ENCODE measurements at places on chromosomes 4 and X. TPM values are rescaled to one million over a fixed set of nuclear protein-coding genes. Genes with fewer than 3 reads are reported as not detected.

DNA sequence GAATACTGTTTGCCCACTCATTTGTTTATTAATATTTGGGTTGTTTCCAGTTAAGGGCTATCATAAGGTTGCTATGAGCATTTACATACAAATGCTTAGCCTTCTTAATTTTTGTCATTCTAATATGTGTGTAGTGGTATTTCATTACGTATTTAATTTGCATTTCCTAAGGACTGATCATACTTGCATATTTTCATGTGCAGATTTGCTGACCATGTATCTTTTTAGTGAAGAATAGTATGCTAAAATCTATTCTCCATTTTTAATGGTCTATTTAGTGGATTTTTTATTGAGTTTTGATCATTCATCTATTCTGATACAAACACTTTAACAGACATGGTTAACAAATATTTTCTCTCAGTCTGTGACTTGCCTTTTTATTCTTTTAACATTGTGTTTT lies 949.5 kb downstream of the RAB28 start:
- no peaks in the 10 kb centered on the region for H3K27me3 ChIP-seq
- no peak overlapping the region for H3K4me3 ChIP-seq
- H3K27ac ChIP-seq, result no peak overlapping the region
- H3K36me3 ChIP-seq, result peaks cover 2% of the 10 kb centered on the region

PCDH10 gene
- 13.9 TPM for total RNA-seq

GRCh38 chr4:15233264-15233597 lies 194.6 kb upstream of the C1QTNF7 start:
- no peak overlapping the region for H3K4me3 ChIP-seq
- no peaks in the 10 kb centered on the region for H3K27me3 ChIP-seq
- no peak for DNase-seq
- H3K4me1 ChIP-seq, result peaks cover 14% of the 10 kb centered on the region
- no peak overlapping the region for H3K27ac ChIP-seq
- no peaks in the 10 kb centered on the region for H3K36me3 ChIP-seq

DNA sequence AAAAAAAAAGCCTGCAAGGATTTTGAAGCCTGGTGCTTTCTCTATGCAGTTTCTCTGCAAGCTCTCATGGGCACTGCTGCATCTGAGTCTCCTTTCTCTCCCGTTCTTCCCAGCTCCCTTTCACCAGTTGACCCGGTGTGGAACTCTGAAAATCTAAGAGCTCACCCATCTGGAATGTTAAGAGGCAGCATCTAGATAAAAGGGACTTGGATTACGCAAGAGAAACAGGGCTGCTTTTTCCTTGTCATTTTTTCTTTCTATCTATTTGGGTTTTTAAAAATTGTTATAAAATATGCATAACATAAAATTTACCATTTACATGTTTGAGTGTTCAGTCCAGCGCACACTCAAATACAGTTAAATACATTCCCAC lies 95.2 kb upstream of the RPS6KA3 start:
- no peaks in the 10 kb centered on the region for H3K36me3 ChIP-seq
- H3K4me1 ChIP-seq, result peaks cover 20% of the 10 kb centered on the region
- DNase-seq, result no peak
- no peak overlapping the region for H3K27ac ChIP-seq
- H3K4me3 ChIP-seq, result no peak overlapping the region
- H3K27me3 ChIP-seq, result no peaks in the 10 kb centered on the region

DNA sequence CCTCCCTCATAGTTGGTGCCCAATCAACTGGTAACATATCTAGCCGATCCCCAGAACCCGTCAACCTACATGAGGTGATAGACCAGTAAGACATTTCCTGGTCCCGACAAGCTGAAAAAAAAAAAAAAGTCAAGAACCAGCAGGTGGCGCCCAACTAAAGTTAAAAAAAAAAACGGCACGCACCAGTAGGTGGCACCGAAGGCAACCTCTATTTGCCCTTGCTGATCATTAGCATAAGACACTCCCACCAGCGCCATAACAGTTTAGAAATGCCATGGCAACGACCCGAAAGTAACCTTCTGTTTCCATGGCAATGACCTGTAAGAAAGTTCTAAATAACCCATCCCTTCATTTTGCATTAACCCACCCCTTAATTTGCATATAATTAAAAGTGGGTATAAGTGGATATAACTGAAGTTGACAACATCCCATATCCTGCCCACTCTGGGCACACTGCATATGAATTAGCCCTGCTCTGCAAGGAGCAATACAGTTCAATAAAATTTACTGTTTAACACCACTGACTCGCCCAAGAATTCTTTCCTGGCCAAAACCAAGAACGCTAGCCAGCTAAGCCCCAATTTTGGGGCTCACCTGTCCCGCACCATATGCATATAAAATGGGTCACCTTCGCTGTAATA lies 83.9 kb upstream of the SPANXB1 start:
- DNase-seq, result peak; percentile 33
- H3K4me3 ChIP-seq, result no peak overlapping the region
- no peak overlapping the region for H3K27ac ChIP-seq

DNA sequence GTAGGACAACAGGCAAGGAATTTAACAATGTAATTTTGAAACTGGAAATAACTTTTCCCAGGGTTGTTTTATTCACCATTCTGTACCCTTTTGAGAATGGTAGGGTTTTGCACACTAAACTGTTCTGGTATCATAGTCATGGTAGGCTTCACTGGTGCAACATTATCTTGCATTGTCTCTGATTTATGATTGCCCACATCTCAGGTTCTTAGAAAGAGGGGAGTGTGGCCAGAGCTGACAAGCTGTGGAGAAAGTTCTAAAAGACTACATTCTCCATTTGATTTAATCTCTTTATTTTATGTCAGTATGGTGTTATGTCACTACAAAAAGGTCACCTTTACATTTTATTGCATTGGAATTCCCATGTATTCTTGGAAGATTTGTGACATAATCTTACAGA lies 447.3 kb downstream of the GRIA2 start:
- no peak for DNase-seq
- H3K4me1 ChIP-seq, result peaks cover 1% of the 10 kb centered on the region
- H3K4me3 ChIP-seq, result no peak overlapping the region
- H3K27ac ChIP-seq, result no peak overlapping the region

- H3K27me3 ChIP-seq, result peaks cover 16% of the 10 kb centered on the region
- H3K36me3 ChIP-seq, result 0 out of 2 replicates have a peak, but pooled peaks cover 5% of the 10 kb centered on the region
- DNase-seq, result no peak
- H3K27ac ChIP-seq, result no peak overlapping the region
Observed at GRCh38 chr4:5379895-5380294, 328.5 kb downstream of the EVC2 start.

BEX5 gene
- 11.0 TPM for total RNA-seq

- H3K4me1 ChIP-seq, result peaks cover 56% of the 10 kb centered on the region
- no peaks in the 10 kb centered on the region for H3K27me3 ChIP-seq
- H3K4me3 ChIP-seq, result peak overlapping the region; percentile 59
- DNase-seq, result peak; percentile 76
- H3K27ac ChIP-seq, result peak overlapping the region; percentile 83
Observed at GRCh38 chr4:2393353-2394270, 24.8 kb downstream of the ZFYVE28 start.

DNA sequence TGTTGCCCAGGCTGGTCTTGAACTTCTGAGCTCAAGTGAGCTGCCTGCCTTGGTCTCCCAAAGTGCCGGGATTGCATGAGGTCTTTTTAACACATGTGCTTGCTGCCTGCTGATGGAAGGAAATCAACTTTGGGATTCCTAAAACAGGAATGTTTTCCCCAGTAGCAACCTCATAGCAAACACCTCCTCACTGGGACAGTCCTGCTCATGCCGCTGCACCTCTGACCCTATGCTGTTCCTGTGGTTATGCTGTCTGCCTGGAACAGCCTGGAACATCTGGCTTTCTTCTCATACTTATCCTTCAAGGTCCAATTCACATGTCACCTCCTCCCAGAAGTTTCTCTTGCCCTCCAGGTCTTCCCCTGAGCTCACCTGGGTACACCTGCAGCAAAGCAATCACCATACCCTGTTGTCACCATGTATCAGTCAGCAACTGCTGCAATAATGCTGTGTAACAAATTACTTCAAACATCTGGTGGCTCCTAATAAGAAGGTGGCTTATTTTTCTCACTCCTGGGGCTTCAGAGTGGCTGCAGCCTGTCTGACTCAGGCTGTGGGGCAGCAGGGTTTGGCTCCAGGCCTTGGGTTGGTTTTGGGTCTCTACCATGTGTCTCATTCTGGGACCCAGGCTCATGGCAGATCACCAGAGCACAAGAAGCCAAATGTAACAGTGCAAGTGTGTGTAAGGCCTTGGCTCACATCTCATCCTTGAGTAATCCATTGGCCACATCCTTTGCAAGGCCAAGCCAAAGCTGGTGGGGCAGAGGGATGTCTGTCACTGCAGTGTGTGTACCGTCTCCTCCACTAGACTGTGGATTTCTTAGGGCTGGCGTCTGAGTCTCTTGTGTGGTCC lies 59.4 kb upstream of the SORCS2 start:
- H3K27ac ChIP-seq, result no peak overlapping the region
- no peaks in the 10 kb centered on the region for H3K36me3 ChIP-seq
- H3K4me3 ChIP-seq, result no peak overlapping the region
- DNase-seq, result no peak

GRCh38 chr4:95627709-95628108 lies 78.9 kb upstream of the UNC5C start:
- no peaks in the 10 kb centered on the region for H3K27me3 ChIP-seq
- H3K36me3 ChIP-seq, result peaks cover 3% of the 10 kb centered on the region
- peaks cover 22% of the 10 kb centered on the region for H3K4me1 ChIP-seq

GRCh38 chr4:98199247-98199646 lies 56.0 kb upstream of the STPG2 start:
- no peak overlapping the region for H3K4me3 ChIP-seq
- peaks cover 12% of the 10 kb centered on the region for H3K4me1 ChIP-seq
- H3K27me3 ChIP-seq, result no peaks in the 10 kb centered on the region
- DNase-seq, result no peak

GRCh38 chr4:52982946-52983340 lies 120.8 kb downstream of the RASL11B start:
- H3K36me3 ChIP-seq, result no peaks in the 10 kb centered on the region
- no peak for DNase-seq
- H3K27ac ChIP-seq, result no peak overlapping the region
- H3K4me1 ChIP-seq, result peaks cover 22% of the 10 kb centered on the region

GRCh38 chrX:31213941-31214340 lies 142.1 kb upstream of the FTHL17 start:
- H3K27me3 ChIP-seq, result no peaks in the 10 kb centered on the region
- H3K27ac ChIP-seq, result no peak overlapping the region
- peaks cover 6% of the 10 kb centered on the region for H3K36me3 ChIP-seq
- H3K4me3 ChIP-seq, result no peak overlapping the region

TMPRSS11F gene
- not detected for total RNA-seq

DNA sequence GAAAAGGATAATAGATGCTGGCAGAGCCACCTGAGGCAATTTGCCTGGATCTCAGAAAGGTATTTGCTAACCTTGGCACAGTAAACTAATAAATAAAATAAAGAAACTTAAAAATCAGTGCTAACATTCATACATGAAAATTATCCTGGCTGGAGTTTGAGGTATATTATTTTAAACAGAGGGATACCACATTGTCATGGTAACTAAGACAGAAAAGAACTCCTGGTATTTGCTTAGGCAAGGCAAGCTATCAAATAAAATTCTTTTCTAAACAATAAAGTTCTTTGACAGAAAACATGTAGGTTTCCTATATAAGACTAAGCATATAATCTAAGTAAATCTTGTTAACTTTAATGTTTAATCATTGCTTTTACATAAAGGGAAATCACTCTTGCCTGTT lies 218.8 kb downstream of the MAGEB17 start:
- H3K27ac ChIP-seq, result no peak overlapping the region
- no peak for DNase-seq
- peaks cover 33% of the 10 kb centered on the region for H3K4me1 ChIP-seq
- H3K4me3 ChIP-seq, result no peak overlapping the region
- H3K36me3 ChIP-seq, result peaks cover 7% of the 10 kb centered on the region
- no peaks in the 10 kb centered on the region for H3K27me3 ChIP-seq

GRCh38 chrX:46754036-46754435 lies 4.9 kb downstream of the SLC9A7 start:
- H3K4me1 ChIP-seq, result peaks cover 28% of the 10 kb centered on the region
- no peak overlapping the region for H3K27ac ChIP-seq
- H3K36me3 ChIP-seq, result no peaks in the 10 kb centered on the region

- no peaks in the 10 kb centered on the region for H3K36me3 ChIP-seq
- no peaks in the 10 kb centered on the region for H3K4me1 ChIP-seq
- no peaks in the 10 kb centered on the region for H3K27me3 ChIP-seq
- no peak overlapping the region for H3K4me3 ChIP-seq
Observed at GRCh38 chr4:176549161-176549865, 229.5 kb downstream of the SPCS3 start.

FABP2 gene
- total RNA-seq, result not detected

DNA sequence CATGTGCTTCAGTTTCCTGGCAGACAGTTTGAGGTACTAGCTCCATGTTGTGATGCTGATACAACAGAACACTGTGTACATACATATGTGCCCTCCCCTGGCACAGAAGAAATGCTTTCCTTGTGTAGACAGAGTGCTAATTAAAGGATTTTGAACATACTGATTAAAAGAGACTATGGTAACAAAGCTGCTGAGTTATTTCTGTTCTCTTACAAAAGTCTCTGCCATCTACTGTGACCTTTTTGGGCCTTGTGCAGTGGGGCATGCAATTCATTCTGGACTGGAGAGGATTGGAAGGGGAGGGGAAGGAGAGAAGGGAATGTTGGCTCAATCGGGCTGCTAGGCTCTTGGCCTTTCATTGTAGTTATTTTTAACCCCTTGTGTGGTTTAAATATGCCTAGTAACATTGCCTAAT lies 6.0 kb downstream of the PDLIM5 start:
- H3K4me3 ChIP-seq, result no peak overlapping the region
- peaks cover 72% of the 10 kb centered on the region for H3K4me1 ChIP-seq
- DNase-seq, result no peak

- H3K36me3 ChIP-seq, result peaks cover 9% of the 10 kb centered on the region
- no peak for DNase-seq
- H3K27ac ChIP-seq, result no peak overlapping the region
- no peak overlapping the region for H3K4me3 ChIP-seq
Observed at GRCh38 chr4:83947125-83947829, 411.4 kb downstream of the GPAT3 start.

- peaks cover 7% of the 10 kb centered on the region for H3K36me3 ChIP-seq
- no peak overlapping the region for H3K4me3 ChIP-seq
- no peak for DNase-seq
- no peaks in the 10 kb centered on the region for H3K27me3 ChIP-seq
Observed at GRCh38 chr4:169208516-169208915, 62.2 kb downstream of the SH3RF1 start.

- peaks cover 4% of the 10 kb centered on the region for H3K27me3 ChIP-seq
- H3K4me3 ChIP-seq, result no peak overlapping the region
- H3K27ac ChIP-seq, result no peak overlapping the region
- H3K4me1 ChIP-seq, result peaks cover 11% of the 10 kb centered on the region
Observed at GRCh38 chr4:4591071-4591470, 49.2 kb upstream of the STX18 start.
